ENCODE measurements at places on chromosomes 6 and 20. TPM values are rescaled to one million over a fixed set of nuclear protein-coding genes. Genes with fewer than 3 reads are reported as not detected.

- no peaks in the 10 kb centered on the region for H3K36me3 ChIP-seq
- H3K4me3 ChIP-seq: no peak overlapping the region
- H3K27me3 ChIP-seq: peaks cover 4% of the 10 kb centered on the region
Observed at GRCh38 chr20:219290-220115, 7.6 kb upstream of the DEFB129 start.

DNA sequence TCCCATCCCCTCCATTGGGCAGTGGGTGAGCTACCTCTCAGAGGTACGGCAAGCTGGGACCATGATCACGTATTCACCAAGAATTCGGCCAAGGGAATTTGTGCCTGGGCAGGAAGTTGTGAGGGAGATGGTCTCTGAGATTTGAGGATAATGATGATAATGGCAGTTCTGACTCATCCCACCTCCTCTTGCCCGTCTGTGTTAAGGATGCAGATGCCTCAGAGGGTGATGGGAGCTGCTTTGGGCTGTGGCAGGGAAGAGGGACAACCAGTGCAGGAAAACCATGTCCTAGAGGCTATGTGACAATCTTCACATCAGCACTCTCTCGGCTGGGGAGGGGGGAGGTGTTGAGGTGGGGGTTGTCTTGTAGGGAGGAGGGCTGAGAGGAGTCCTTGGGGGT, 4.3 kb downstream of the TGM6 start:
- no peaks in the 10 kb centered on the region for H3K27me3 ChIP-seq
- no peak overlapping the region for H3K4me3 ChIP-seq
- peaks cover 4% of the 10 kb centered on the region for H3K4me1 ChIP-seq
- DNase-seq: no peak
- H3K36me3 ChIP-seq: no peaks in the 10 kb centered on the region

The BANF2 gene
- total RNA-seq: not detected

DNA sequence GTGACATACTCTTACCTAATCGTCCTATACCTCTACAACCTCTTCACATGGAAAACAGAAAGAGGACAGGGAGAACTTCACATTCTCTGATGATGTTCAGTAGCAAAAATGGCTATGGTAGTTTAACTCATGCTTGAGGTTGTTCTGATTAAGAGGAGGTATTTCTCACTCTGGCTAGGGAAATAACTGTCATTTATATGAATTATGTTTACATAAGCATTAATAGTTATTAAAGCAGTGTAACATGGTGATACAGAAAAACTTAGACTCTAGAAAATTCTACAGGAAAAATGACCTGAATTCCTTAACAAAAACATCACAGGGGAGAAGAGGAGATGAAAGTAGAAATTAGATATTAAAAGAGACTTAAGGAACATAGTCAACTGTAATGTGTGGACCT, 57.3 kb downstream of the MAP3K5 start:
- H3K27me3 ChIP-seq: no peaks in the 10 kb centered on the region
- no peak overlapping the region for H3K27ac ChIP-seq
- H3K36me3 ChIP-seq: no peaks in the 10 kb centered on the region
- H3K4me1 ChIP-seq: peaks cover 11% of the 10 kb centered on the region
- no peak for DNase-seq
- H3K4me3 ChIP-seq: no peak overlapping the region

DNA sequence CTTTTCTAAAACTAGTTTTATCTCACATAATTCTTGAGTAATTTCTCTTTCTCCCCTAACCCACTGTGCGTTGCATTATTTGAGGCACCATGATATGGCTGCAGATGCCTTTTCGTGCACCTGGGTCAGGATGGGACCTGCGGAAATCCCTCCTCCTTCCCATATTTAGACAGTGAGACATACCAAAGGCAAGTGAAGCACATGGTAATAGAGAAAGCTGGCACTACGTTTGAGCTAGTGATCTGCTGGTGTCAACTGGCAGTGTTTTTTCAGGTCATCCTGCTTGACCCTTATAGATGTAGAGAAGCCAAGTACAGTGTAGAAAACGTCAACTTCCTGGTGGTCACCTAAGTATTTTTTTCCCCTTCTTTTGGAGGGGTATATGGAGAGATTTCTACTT, 71.7 kb downstream of the FOXO3 start:
- DNase-seq: no peak
- peaks cover 57% of the 10 kb centered on the region for H3K4me1 ChIP-seq
- H3K36me3 ChIP-seq: no peaks in the 10 kb centered on the region

The TRIM15 gene
- total RNA-seq: 0.79 TPM

GRCh38 chr6:127456465-127456864, 2.7 kb downstream of the KIAA0408 start:
- H3K4me3 ChIP-seq: no peak overlapping the region
- no peaks in the 10 kb centered on the region for H3K27me3 ChIP-seq
- no peaks in the 10 kb centered on the region for H3K36me3 ChIP-seq

The CST5 gene
- total RNA-seq: not detected

DNA sequence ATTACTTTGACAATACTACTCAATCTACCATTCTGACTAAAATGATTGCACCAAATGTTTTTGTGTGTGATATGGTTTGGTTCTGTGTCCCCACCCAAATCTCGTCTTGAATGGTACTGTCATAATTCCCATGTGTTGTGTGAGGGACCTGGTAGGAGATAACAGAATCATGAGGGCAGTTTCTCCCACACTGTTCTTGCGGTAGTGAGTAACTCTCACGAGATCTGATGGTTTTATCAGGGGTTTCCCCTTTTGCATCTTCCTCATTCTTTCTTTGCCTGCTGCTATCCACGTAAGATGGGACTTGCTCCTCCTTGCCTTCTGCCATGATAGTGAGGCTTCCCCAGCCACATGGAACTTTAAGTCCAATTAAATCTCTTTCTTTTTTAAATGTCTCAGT, 20.8 kb downstream of the SYCP2 start:
- no peak for DNase-seq
- H3K36me3 ChIP-seq: no peaks in the 10 kb centered on the region
- no peak overlapping the region for H3K27ac ChIP-seq
- no peak overlapping the region for H3K4me3 ChIP-seq
- no peaks in the 10 kb centered on the region for H3K27me3 ChIP-seq

DNA sequence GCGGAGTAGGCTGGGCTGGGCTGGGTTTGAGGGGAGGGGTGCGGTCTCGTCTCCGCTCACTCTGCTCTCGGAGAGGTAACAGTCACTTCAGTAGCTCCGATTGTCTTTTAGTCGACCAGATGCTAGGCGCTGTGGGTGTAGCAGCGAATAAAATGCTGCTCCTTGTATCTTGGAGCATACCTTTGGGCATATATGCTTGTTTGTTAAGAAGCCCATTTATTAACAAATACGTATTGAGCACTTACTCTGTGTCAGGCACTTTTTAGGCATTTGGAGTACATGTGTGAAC, 545 bp downstream of the ACTR5 start:
- peaks cover 8% of the 10 kb centered on the region for H3K36me3 ChIP-seq
- DNase-seq: peak; percentile 70

The TTK gene
- total RNA-seq: 45.9 TPM

- peaks cover 11% of the 10 kb centered on the region for H3K4me1 ChIP-seq
- no peak for DNase-seq
Observed at GRCh38 chr6:155121294-155121693, 126.2 kb downstream of the TIAM2 start.

The SLC22A16 gene
- total RNA-seq: not detected

DNA sequence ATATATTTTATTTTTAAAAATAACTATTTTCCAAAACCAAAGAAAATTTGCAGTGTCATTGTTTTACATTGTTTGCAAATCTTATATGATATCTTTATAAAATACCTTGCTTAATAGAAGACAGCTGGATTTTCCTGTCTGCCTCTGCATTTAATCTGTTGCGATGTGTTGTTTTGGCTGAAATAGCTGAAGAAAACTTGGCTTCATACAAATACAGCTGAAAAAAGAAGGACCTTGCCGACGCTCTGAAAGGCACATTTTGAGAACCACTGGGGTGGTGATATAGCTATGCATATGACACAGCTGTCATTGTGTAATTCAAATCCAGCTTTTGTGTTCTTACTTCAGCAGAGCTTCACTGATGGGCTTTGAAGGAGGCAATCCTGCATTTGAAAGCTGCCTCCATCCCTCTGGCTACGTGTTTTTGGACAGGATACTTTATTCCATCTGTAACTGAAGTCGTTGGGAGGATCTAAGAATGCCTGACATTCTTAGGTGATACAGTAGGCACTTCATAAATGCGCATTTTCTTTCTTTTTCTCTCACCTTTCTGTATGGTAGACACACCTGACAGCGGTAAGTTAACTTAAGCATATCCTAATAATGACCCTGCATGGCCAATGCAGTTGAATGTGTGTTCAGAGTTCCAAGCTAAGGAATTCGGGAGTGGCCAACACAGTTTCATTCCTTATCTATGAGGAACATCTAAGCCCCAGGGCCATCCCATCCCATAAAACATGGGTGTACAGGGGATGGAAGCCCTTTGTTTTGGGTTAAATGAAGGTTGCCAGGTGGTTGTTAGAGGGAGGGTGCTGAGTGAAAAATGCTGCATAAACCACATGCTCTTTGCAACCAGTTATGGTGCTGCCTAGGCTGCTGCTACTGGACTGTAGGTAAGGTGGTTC, 213.0 kb downstream of the TFAP2A start:
- no peaks in the 10 kb centered on the region for H3K36me3 ChIP-seq
- no peak overlapping the region for H3K4me3 ChIP-seq
- no peaks in the 10 kb centered on the region for H3K4me1 ChIP-seq
- no peak for DNase-seq
- no peaks in the 10 kb centered on the region for H3K27me3 ChIP-seq

The JPH2 gene
- total RNA-seq: not detected
